Cortex of kidney (tissue), 1 donor: ENCODE measurements at places on chromosomes 6 and 20.

- DNase-seq: no peak
These were observed 263.4 kb downstream of the NKAIN2 start for GRCh38 chr6:124066946-124067552.

GRCh38 chr20:37938181-37938750 lies 35.3 kb downstream of the VSTM2L start:
- DNase-seq: no peak

GRCh38 chr20:2822073-2822472 lies 5.9 kb downstream of the TMEM239 start:
- DNase-seq: no peak

DNA sequence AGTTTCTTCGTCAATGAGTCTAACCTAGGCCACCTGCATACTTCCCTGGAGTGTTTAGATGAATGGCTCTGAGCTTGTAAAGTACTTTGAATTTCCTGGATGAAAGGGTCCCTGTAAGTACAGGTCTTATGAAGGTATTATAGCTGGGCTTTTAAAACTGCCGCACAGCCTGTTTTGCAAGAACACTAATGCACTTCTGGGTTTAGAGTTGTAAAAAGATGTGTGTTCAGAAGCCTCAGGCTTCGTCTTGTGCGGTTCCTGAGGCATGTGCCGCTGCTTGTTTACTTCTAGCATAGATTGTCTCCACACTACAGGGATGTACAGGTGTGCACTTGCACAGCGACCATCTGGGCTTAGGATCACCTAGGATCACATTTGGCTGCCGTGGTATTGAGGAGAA lies 324.5 kb downstream of the SOX4 start:
- DNase-seq: no peak

GRCh38 chr20:56816349-56816748 lies 187.2 kb downstream of the TFAP2C start:
- no peak for DNase-seq

GRCh38 chr6:13383328-13384163 lies 55.2 kb upstream of the TBC1D7 start:
- no peak for DNase-seq

- DNase-seq: no peak
These were observed at the start of gene HLA-DQA1 for GRCh38 chr6:32637219-32637880. TSS of gene HLA-DQA1 (plus strand) at chr6:32637406. CDS start at chr6:32637459, 53 bp downstream.

DNA sequence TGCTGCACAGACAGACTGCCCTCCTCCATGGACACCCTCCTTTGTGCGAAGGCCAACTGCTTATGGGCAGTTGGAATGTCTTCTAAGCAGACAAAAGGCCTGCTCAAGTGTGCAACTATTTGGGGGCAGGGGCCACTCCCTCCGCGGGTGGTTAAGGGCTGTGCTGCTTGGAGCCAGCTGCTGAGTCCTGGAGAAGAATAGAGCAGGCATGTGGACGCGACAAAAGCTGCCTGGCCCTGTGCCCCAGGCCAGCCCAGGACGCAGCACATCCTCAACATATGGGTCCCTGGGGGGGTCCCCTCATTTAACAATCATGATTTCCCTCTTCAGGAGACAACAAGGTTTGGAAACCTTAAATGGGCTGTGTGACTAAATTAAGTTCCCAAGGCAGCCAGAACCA lies 45.5 kb upstream of the ENTPD6 start:
- no peak for DNase-seq

DNA sequence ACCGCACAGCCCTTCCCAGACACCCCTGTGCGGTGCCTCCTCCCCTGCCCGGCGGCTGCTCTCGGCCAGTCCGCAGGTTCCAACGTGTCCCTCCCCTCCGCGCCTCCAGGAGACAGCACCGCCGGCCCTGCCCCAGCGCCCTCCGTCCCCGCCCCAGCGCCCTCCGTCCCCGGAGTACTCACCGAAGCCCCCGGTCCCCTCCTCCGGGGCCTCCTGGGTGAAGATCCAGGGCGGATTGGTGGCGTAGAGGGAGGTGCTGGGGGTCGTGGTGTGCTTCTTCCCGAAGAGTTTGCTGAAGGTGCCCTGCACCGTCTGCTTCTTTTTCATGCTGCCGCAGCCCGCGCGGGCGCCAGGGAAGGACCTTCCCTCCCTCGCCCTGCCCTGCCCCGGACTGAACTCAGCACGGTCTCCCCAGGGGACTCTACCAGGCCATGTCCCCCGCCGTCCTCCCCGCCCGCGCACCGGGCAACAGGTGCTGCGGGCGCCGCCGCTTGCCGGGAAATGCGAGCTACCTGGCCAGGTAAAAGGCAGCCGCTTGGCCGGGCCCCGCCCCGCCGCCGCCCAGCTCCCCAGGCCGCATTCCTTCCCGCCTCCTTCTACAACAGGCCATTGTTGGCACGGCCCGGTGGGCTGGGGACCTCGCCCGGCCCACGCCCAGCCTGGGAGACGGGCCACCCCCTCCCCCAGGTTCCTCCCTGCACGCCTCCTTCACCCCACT lies at the start of gene C6orf132:
Gene C6orf132 (minus strand): TSS at position 503 of the 718 bp plus-strand sequence. CDS start 176 bp downstream, at position 327.
- no peak for DNase-seq

- DNase-seq: no peak
These were observed 394.0 kb upstream of the SLC35B3 start for GRCh38 chr6:8829296-8829695.

DNA sequence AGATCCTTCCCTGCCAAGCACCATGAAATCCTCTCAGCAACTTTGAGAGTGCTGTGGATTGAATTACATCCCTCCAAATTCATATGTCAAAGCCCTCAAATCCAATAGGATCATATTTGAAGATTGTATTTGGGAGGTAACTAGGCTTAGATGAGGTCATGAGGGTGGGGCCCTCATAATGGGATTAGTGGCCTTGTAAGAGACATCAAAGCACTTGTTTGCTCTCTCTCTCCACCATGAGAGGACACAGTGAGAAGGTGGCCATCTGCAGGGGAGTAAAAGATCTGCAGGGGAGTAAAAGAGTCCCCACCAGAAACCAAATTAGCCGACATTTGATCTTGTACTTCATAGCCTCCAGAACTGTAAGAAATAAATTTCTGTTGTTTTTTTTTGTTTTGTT lies 298.2 kb downstream of the SAMD5 start:
- DNase-seq: no peak

GRCh38 chr6:57302477-57302876 lies 15.0 kb upstream of the PRIM2 start:
- DNase-seq: no peak

GRCh38 chr6:49849213-49849907 lies 17.0 kb downstream of the CRISP1 start:
- DNase-seq: no peak

DNA sequence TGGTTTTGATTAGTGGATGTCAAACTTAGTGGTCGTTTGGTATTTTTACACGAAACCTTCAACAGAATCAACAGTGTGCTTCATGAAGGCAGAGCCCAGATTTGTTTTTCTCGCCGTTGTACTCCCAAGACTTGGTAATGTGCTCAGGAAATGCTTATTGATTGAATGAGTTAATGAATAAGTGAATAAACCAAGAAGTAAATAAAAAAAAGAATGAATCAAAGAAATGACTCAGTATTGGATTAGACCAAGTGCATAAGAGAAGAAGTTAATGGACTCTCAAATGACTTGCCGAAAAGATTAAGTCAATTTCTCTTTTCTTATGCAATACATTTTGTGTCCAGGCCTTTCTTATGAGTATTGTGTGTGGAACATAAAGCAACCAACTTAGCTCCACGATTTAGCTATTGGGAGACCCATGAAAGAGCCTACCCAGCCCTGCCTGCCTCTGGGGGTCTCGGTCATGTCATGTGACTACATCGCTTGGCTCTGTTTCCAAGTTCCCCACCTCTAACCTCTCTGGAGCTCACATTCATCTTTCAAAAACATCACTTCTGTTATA lies 10.6 kb upstream of the FUCA2 start:
- DNase-seq: no peak

- DNase-seq: no peak
These were observed 90.4 kb downstream of the SLC23A2 start for GRCh38 chr20:4910951-4911350.

- DNase-seq: no peak
These were observed 204.7 kb upstream of the SULF2 start for GRCh38 chr20:47989957-47990356.

GRCh38 chr20:10313215-10313614 lies 94.6 kb downstream of the SNAP25 start:
- DNase-seq: no peak

DNA sequence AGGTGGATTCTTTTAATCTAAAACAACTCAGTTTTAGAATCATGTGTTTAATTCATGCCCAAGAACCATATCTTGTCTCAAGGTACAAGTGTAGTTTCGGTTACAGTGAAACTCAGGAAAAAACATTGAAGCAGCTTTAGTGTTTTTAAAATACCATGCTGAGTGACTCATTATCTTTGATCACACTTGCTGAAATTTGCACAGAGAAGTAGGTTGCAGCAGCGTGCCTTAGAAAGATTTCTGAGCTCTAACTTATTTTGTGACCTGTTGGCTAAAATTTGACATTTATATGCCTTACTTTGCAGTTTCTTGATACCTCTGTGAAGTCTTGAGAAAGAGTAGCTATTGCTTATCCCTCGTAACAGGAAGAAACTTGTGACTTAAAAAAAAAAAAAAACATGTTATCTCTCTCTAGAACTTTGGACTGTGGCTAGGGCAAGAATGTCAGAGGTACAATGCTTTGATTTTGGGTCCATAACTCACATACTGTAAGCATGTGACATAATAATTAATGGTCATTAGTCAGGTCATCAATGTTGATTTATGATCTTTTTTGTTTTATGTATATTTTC lies 34.5 kb upstream of the FUCA2 start:
- no peak for DNase-seq

- no peak for DNase-seq
These were observed 62.6 kb downstream of the RPS12 start for GRCh38 chr6:132877003-132877402.

- no peak for DNase-seq
These were observed 2.0 kb upstream of the DDR1 start for GRCh38 chr6:30882204-30882758.

- DNase-seq: no peak
These were observed 9.6 kb upstream of the C6orf132 start for GRCh38 chr6:42152024-42152423.

DNA sequence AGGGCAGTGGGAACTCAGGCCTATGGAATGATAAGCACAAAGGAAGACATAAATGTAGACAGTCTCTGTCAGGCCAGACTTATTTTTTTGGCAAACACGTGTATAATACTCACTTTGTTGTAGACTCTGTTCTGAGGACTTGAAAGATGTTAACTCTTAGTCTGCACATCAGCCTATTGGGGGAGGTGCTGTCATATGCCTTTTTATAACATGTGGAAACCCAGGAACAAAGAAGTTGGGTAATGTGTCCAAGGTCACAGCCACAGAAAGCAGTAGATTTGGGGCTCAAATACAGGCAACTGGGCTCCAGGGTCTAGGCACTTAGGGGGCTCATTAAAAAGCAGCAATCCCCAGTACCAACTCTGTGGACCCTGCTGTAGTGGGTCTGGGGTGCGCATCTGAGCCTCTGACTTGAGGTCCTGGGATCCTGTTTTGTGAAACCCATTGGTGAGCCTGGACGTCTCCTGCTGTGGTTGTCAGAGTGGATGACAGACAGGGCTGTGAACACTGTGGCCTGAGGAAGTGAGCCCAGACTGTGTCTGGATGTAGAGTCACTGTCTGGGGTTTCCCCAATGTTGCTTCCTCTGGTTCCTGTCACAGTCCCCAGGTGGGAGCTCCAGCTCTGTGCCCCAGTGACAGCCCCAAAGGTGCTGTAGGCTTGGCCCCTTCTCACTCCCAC lies 50.0 kb downstream of the CDH26 start:
- no peak for DNase-seq

DNA sequence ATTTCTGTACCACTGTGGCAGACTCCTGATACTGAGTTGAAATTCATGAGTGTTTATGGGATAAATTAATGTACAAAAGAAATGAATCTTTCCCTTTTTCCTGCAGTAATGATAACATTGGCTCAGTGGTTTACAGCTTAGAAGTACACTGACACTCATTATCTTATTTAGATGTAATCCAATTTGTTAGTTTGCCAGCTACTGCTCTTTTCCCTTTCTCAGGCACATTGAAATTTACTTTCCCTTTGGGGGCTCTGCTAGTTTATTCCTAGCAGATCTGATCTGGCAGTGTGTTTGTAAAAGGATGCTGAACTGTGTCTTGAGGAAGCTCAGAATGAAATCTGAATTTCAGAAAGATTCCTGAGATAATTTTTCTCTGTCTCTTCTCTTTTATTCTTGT lies 3.0 kb downstream of the CEP250 start:
- DNase-seq: no peak

GRCh38 chr20:57919049-57919448 lies 209.2 kb upstream of the PMEPA1 start:
- DNase-seq: no peak

DNA sequence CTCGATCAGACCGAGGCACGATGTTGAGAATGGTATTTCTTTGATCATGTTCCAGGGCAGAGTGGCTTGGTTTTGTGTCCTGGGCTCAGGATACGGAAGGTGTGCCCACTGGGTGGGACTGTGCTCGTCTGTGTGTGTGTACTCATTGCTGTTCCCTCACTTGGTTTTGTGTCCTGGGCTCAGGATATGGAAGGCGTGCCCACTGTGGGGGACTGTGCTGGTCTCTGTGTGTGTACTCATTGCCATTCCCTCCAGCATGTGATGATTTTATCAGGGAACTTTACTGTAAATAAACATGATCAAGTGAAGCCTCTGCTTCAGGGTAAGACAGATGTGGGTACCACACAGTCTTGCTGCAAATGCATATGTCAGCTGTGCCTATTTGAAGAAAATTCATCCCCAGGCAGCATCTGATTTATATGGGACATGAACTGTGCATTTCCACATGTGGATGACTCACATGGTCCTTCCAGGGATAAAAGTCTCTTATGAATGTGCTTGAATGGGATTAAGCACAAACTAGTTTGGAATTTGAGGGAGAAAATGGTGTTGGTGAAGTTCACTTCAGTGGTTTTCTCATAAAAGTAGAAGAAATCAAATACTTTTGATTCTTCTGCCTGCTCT lies 274.3 kb downstream of the QKI start:
- no peak for DNase-seq

DNA sequence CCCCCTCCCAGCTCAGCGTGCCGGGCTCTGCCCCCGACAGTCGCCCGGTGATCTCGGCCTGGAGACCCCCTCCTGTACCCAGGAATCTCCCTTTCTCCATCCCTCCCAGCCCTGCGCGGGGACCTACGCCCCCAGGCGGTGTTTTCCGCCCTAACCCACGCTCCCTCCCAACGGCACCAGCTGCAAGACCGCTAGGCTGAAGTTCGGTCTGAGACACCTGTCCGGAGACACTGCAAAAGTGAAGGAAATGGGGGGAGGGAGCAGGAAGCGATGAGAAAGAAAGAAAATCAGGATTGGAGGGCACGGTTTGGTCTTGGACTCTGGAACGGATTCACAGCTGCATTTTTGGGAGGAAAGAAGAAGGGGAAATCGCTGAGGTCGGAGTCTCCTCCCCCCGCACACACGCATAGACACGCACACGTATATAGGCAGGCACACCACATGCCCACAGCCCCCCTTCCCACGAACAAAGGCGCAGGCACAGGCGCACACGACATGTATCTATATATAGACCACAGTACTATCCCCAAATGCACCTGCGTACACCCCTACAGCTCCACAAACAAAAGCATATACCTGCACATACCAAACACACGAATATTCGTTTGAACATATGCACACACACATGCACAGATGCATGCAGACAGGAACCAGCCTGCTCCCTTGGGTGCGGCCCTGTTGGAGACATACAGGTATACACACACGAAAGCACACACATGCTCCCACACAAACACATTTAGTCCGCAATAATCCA lies 1.0 kb downstream of the SLC32A1 start:
- DNase-seq: no peak
